ENCODE measurements at places on chromosomes 5 and 9.

- no peak for DNase-seq
Measured at GRCh38 chr9:20990867-20991266, 40.6 kb downstream of the HACD4 start.

DNA sequence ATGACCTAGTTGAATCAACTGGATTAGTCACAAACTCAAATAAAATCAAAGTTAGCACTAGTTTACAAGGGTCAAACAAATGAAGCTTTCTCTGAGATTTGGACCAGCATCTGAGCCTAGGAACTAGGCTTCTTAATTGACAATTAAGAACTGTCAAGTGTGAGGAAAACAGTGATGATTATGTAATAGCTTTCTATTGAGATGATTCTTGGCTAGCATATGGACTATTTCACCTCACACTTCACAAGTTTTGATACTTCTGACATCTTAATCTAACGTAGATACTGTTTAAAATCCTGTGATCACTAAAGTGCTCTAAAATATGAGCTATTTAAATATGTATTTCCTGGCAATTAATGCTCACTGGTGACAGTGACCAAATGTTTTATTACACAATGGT is 542.9 kb downstream of the EFNA5 start:
- no peak for DNase-seq

- DNase-seq: no peak
Measured at GRCh38 chr5:40206030-40206429, 473.7 kb upstream of the PTGER4 start.

- no peak for DNase-seq
Measured at GRCh38 chr9:115034801-115035200, 83.2 kb downstream of the TNC start.

DNA sequence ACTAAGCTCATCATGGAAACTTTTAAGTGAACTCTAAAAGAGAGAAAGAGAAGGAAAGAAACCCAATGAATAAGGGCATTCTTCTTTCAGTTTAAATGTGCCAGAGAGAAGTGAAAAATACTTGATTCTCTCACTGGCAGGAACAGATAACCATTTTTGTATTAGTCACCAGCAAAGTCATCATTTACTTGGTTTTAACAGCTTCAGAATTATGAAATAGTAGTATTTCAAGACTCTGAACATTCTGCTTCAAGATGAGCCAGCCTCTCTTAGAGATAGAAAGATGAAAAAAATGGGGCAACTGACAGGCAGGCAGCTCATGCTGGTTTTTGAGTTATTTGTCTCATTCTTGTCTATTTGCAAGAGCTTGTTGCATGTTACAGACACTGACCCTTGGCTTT is 103.5 kb downstream of the GCNT1 start:
- DNase-seq: no peak

DNA sequence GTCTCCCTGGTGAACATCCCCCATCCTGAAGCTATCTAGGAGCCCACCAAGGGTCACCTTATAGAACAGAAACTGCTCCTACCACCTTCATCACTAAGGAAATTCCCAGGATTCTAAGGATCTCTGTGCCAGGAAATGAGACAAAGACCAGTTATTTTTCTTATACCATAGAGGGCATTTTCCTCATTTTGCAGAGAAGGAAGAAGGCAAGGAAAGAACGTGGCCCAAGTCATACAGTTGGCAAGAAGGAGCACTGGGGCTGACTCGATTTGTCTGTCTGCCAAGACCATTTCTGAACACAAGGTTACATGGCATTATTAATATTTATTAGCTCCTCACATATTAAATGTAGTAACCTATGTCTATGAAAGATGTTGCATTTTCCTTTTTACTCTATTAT is 49.6 kb upstream of the TNFSF15 start:
- peak; percentile 19 for DNase-seq

Data from pulmonary artery endothelial cell (primary cell).